Immature natural killer cell (primary cell): ENCODE measurements at places on chromosomes 12 and 14. TPM values are rescaled to one million over a fixed set of nuclear protein-coding genes. Genes with fewer than 3 reads are reported as not detected.

The CAMKK2 gene
- 8.0 TPM for polyA plus RNA-seq

The CIROP gene
- not detected for polyA plus RNA-seq

The CCDC63 gene
- not detected for polyA plus RNA-seq

The OTOGL gene
- polyA plus RNA-seq: not detected

The KRT77 gene
- not detected for polyA plus RNA-seq

The C12orf60 gene
- polyA plus RNA-seq: not detected

The PMCH gene
- polyA plus RNA-seq: not detected

The FAM181A gene
- not detected for polyA plus RNA-seq

The NTN4 gene
- not detected for polyA plus RNA-seq

The RNASE13 gene
- not detected for polyA plus RNA-seq

The RALGAPA1 gene
- polyA plus RNA-seq: 19.8 TPM

The C1QL4 gene
- not detected for polyA plus RNA-seq

The INSM2 gene
- not detected for polyA plus RNA-seq

The KCNJ8 gene
- not detected for polyA plus RNA-seq

The TAS2R46 gene
- not detected for polyA plus RNA-seq
